ENCODE measurements at places on chromosomes 3 and 15. TPM values are rescaled to one million over a fixed set of nuclear protein-coding genes. Genes with fewer than 3 reads are reported as not detected.

The OIP5 gene
- 0.70 TPM for polyA plus RNA-seq

The C3orf49 gene
- polyA plus RNA-seq: not detected

DNA sequence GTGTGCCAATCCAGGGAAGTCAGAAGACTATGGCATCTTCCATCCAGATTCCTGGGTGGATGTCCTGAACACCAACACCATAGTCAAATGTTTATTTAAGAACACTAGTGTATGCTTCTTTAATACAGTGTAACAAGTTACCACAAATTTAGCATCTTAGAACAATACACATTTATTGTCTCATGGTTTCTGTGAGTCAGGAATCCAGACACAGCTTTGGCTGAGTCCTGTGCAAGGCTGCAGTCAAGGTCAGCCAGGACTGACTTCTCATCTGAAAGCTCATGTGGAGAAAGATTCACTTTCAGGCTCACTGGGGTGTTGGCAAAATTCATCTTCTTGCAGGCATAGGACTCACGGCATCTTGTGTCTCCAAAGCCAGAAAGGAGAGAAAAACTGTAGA, 143.4 kb downstream of the ANXA2 start:
- no peak for DNase-seq
- no peaks in the 10 kb centered on the region for H3K27me3 ChIP-seq
- no peaks in the 10 kb centered on the region for H3K4me1 ChIP-seq
- no peaks in the 10 kb centered on the region for H3K36me3 ChIP-seq
- no peak overlapping the region for H3K27ac ChIP-seq

DNA sequence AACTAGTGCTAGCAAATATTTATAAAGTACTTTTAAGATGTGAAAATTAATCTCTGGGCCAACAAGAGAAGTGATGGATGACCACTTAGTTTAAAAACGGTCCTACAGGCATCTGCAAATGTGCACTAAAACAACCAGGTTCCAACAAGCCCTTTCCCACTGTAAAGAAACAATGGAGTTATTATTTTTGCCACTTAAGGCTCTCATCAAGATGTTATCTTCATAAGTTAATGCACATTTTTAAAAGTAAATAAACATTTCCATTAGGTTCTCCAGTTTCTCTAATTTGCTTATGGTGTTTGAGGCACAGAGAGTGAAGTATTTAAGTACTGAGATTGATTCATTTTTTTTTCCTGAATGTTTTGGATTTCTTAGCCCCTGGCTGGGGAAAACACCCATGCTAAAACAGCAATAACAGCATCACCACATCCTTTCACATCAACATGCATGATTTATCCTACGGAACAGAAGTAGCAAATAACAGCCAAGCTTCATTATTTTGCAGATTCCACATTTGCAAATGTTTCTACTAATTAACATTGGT, 20.8 kb downstream of the ABI3BP start:
- H3K4me1 ChIP-seq: no peaks in the 10 kb centered on the region
- H3K4me3 ChIP-seq: no peak overlapping the region
- no peaks in the 10 kb centered on the region for H3K36me3 ChIP-seq
- no peak overlapping the region for H3K27ac ChIP-seq
- no peak for DNase-seq
- H3K27me3 ChIP-seq: no peaks in the 10 kb centered on the region

GRCh38 chr15:69852482-69852881, 245.2 kb downstream of the TLE3 start:
- H3K36me3 ChIP-seq: no peaks in the 10 kb centered on the region
- H3K4me3 ChIP-seq: no peak overlapping the region
- no peak for DNase-seq

DNA sequence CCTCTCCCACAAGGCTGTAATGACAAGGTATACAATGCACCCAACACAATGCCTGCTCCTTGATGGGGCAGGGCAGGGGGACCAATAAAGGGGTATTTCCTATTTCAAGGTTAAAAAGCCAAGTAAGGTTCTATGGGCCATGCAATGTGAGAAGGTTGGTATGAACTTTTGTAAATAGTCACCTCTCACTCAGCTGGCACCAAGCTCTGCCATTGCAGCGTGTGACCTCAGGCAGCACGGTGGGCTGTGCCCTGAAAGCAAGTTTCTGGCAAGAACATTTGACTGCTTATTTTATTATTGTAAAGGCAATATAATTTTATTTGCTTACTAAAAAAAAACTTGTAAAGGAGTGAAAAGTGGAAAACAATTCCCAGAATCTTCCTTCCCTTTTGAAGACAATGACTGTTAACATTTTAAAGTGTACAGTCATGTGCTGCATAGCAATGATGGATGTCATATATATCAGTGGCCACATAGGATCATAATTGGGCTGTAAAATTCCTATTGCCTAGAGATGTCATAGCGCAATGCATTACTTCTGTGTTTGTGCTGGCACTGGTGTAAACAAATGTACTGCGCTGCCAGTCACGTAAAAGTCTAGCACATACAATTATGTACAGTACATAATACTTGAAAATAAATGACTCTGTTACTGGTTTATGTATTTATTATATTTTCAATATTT, 167.3 kb upstream of the RORA start:
- H3K36me3 ChIP-seq: no peaks in the 10 kb centered on the region
- H3K4me1 ChIP-seq: no peaks in the 10 kb centered on the region
- no peak overlapping the region for H3K27ac ChIP-seq
- H3K4me3 ChIP-seq: no peak overlapping the region

GRCh38 chr3:117540597-117540996, 831.0 kb downstream of the TUSC7 start:
- DNase-seq: no peak
- no peaks in the 10 kb centered on the region for H3K27me3 ChIP-seq
- no peaks in the 10 kb centered on the region for H3K36me3 ChIP-seq
- H3K4me1 ChIP-seq: no peaks in the 10 kb centered on the region
- H3K27ac ChIP-seq: no peak overlapping the region

DNA sequence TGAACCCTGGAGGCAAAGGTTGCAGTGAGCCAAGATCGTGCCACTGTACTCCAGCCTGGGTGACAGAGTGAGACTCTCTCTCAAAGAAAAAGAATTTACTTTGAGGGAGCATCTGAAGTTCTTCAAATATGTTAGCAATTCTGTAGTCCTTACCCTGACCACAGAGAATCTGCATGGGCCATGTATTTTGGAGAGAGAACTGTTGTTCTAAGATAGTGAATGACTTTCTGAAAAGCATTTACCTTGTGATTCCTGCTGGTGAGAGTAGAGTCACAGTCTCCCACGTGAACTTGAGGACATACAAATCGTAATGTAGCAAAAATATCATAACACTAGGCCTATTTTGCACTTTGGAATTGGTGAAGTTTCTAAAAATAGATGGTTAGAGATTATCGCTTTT, 3.9 kb downstream of the BRK1 start:
- H3K27ac ChIP-seq: no peak overlapping the region
- H3K36me3 ChIP-seq: peaks cover 18% of the 10 kb centered on the region
- peaks cover 47% of the 10 kb centered on the region for H3K4me1 ChIP-seq
- DNase-seq: no peak

- no peak overlapping the region for H3K27ac ChIP-seq
- no peak overlapping the region for H3K4me3 ChIP-seq
- no peak for DNase-seq
- H3K27me3 ChIP-seq: no peaks in the 10 kb centered on the region
Observed at GRCh38 chr3:42652611-42653302, 740 bp upstream of the ZBTB47 start.

GRCh38 chr3:141465221-141465620, 21.6 kb upstream of the RASA2 start:
- H3K27ac ChIP-seq: no peak overlapping the region
- no peak for DNase-seq
- no peak overlapping the region for H3K4me3 ChIP-seq

DNA sequence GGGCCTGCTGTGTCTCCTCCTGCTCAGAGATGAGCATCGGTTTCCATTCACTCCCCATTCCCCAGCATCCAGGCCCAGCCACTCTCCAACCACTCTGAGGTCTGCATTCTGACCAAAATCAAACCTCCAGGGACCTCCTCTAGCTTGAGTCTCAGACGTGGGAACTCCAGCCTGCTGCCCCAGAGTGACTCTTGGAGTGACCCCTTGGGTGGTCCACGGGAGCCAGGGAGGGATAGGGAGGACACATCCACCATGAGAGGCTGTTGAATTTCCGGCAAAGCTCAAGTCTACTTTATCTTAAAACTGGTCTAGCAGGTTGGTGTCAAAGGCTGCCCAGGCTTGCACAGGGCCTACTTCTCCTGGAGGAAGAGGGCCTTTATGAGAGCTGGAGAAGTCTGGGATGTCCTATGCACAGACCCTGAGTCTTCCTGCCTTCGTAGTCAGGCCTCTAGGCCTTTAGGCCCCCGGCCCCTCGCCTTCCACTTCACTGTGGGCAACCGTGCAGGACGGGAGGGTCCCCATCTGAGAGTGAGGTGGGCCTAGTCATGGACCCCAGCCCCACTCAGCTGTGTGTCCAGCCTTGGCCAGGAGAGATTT, 8.9 kb downstream of the CISH start:
- H3K27ac ChIP-seq: peak overlapping the region; percentile 81
- H3K4me3 ChIP-seq: peak overlapping the region; percentile 37
- H3K27me3 ChIP-seq: no peaks in the 10 kb centered on the region
- DNase-seq: peak; percentile 6
- peaks cover 92% of the 10 kb centered on the region for H3K4me1 ChIP-seq

The CHL1 gene
- polyA plus RNA-seq: not detected

DNA sequence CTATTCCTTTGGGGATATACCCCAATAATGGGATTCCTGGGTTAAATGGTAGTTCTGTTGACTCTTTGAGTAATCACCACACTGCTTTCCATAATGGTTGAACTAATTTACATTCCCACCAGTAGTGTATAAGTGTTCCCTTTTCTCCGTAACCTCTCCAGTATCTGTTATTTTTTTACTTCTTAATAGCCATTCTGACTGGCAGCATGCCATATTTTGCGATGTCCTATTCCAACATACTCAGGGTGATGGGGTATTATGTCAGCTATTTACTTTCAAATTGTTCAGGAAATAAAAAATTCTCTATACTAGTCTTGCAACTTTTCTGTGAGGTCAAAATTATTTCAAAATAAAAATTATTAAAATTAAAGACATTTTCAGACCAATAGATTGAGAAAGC, 9.1 kb upstream of the PARP14 start:
- no peaks in the 10 kb centered on the region for H3K27me3 ChIP-seq
- H3K36me3 ChIP-seq: no peaks in the 10 kb centered on the region
- no peak for DNase-seq
- H3K27ac ChIP-seq: no peak overlapping the region
- no peak overlapping the region for H3K4me3 ChIP-seq
- no peaks in the 10 kb centered on the region for H3K4me1 ChIP-seq

DNA sequence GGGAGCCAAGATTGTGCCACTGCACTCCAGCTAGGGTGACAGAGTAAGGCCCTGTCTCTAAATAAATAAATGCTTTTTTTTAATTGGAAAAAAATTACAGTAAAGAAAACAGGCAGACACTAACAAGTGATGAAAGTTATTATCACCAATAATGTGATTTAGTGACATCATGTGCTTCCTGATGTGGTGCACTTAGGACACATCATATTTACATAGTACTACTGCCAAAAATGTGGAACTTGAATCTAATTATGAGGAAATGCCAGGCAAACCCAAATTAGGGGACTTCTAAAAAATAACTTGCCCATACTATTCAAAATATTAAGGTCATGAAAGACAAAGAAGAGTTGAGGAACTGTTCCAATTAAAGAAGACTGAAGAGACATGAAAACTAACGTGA, 30.8 kb downstream of the MAP4 start:
- no peaks in the 10 kb centered on the region for H3K27me3 ChIP-seq
- H3K4me3 ChIP-seq: no peak overlapping the region
- H3K27ac ChIP-seq: no peak overlapping the region

DNA sequence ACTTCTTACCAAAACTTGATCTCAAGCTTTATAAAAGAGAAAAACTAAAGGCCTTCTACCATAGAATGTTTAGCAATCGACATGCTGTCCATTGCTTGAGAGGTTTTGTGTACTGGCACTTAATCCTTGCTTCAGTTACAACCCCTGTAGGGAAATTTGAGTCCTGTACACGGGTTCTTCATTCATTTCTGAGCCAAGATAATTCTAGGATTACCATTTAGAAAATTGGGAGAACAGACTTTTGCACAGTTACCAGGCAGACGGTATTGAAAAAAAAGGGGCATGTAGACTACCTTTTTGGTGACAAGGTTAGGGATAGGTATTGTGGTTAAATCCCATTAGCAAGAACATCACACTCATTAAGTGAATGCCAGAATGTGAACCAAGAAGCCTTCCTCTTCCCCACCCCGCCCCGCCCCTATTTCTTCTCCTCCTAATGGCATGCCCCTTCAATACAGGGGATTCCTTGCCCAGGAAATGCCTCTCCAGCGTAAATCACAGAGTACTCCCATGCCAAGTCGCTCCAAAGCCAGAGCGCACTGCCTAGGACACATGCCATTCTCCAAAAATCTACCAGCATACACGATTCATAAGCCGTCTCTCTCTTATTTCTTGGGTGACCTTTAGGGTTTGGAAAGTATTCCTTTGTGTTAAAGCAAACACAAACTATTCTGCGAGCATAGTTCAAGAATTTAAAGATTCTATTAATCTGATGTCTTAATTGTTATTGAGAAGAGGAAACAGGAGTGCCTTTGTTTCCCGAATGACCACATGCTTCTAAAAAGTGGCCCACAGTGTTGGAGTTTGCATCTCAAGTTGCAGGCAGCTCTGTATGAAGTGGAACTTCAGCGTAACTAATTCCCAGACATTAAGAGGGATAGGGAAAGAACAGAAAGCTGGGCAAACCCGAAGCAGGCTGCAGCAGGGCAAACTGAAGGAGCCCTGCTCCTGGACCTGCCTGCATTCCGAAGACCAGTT, 164.0 kb upstream of the NR2F2 start:
- DNase-seq: no peak
- no peak overlapping the region for H3K27ac ChIP-seq
- H3K36me3 ChIP-seq: no peaks in the 10 kb centered on the region
- no peaks in the 10 kb centered on the region for H3K27me3 ChIP-seq
- H3K4me3 ChIP-seq: no peak overlapping the region

The REC114 gene
- not detected for polyA plus RNA-seq

The MKRN3 gene
- polyA plus RNA-seq: 2.6 TPM

- H3K27me3 ChIP-seq: no peaks in the 10 kb centered on the region
- no peak overlapping the region for H3K4me3 ChIP-seq
- no peak overlapping the region for H3K27ac ChIP-seq
- DNase-seq: no peak
- no peaks in the 10 kb centered on the region for H3K4me1 ChIP-seq
Observed at GRCh38 chr3:149212386-149212785, 9.2 kb downstream of the CP start.

DNA sequence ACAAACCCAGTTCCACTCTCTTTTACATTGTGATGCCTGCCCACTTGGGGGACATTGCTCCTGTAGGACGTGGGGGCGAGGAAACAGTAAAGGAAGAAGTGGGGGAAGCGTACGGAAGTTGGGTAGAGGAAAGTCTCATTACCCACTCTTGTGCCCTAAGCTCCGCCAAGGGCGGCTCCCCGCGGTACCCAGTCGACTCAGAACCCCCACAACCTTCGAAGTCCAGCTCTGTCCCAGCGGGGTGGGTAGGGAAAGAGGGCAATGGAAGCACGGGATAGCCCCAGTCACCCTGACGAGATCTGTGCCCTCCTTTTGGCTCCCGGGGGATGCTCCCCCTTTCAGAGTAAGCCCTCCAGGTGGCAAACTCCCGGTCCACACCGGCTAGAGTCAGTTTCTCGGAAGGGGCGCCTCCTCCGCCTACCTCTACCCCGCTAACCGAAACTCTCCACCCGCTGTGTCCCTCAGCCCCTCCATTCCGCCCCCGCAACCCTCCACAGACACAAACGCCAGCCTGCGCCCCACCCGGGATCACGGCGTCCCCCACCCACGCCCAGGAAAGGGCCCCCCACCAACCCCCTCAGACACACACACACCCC, 527 bp downstream of the CSNK1G1 start:
- H3K4me1 ChIP-seq: peaks cover 21% of the 10 kb centered on the region
- peak; percentile 18 for DNase-seq
- no peaks in the 10 kb centered on the region for H3K27me3 ChIP-seq
- H3K4me3 ChIP-seq: peak overlapping the region; percentile 76
- peak overlapping the region; percentile 67 for H3K27ac ChIP-seq
- no peaks in the 10 kb centered on the region for H3K36me3 ChIP-seq

Measured in CD4-positive, alpha-beta memory T cell (primary cell).